ENCODE measurements at places on chromosomes 16 and 17.
A peak's percentile ranks its signal among the peaks of the same experiment; 100 is the strongest.

- no peak for DNase-seq
These were observed 42.5 kb downstream of the C16orf78 start for GRCh38 chr16:49416001-49416675.

GRCh38 chr17:39700148-39700987, 504 bp downstream of the ERBB2 start:
- DNase-seq, result no peak

DNA sequence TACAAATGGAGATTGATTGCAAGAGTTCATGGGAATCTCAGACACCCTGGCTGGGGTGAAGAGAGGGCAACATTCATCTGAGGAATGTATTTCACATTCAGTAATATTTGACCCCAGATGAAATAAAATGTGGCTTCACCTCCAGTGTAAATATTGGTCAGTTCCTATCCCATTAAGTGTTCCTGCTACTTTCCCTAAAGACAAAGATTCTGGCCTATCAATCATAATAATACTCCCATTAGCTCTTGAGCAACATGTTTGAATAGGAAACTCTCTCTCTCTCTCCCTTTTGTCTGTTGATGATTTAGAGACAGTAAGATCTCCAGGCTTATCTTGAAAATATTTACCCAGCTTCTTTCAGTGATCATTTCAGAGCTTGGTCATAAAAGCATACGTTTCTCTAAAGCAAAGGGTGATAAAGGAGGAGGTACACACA, 70.1 kb downstream of the KCNJ2 start:
- DNase-seq, result no peak

DNA sequence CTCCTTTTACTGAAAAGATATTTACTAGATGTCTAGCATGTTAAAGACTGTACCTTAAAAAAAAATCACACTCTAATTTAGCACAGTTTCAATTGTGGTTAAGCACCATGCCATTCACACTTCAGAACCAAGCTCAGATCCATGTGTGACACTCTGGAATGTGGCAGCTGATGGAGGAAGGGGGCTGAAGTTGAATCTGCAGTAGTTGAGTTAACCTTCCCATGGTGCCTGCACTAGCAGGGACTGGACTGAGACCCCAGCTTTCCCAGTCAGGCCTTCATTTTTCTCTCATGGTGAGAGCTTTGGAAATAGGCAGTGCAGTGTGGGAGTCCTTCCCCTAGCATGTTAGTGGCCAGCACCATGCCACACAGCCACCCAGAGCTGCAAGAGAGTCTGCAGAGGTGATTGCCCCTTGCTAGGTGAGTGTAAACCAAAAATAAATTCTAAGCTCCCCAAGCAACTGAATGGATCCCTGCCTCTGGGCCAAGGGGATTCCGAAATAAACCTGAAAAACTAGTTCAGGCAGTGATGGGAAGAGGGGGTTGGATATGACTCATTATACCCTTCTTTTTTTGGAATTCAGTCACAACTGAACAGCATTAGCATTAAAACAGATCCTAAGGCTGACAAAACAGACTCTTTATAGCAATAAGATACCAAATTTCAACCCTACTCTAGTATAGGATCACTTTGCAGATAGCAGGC, 208.5 kb downstream of the WWOX start:
- DNase-seq, result no peak

GRCh38 chr17:66939461-66940114, 24.9 kb upstream of the CACNG4 start:
- DNase-seq, result no peak

DNA sequence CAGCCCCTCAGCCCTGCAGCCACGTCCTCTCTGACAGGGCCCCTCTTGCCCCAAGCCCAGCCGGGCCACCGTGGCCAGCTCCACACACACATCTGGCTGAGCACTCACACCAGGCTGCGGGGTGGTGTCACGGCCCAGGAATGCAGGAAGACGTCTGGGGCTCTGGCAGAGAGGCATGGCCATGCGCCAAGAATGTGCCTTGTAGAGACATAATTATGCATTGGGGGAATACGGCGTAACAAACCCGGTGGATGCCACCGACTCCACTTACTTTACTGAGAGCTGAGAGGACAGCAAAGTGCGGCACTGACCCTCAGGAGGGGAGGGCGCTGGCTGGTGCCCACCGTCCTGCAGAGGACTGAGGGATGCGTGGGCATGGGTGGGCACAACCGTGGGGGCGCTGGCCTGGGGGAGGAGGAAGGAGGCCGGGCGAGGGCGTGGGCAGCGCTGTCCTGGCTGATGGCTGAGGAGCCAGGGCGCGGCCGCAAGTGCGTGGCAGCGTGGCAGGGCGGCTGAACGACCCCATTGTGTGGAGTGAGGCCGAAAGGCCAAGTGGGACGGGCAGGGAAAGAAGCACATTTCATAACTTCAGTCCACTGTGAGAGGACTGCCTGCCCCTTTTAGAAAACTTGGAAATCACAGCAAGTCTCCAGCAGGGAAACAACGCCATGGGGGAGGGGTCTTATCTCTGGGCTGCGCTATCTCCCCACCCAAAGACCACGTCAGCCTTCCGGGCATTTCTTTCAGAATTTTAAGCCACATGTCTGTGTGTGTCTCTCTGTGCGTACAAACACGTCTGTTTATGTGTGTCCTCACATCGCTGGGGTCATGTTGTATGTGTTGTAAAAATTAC, 30.6 kb downstream of the METRNL start:
- no peak for DNase-seq

- no peak for DNase-seq
These were observed 98.1 kb upstream of the SEC14L1 start for GRCh38 chr17:77042476-77043231.

- DNase-seq, result no peak
These were observed 35.5 kb downstream of the ERN1 start for GRCh38 chr17:64094412-64094811.

- no peak for DNase-seq
These were observed 106.9 kb downstream of the RGS9 start for GRCh38 chr17:65243838-65244625.

GRCh38 chr16:14249291-14250032, 178.3 kb downstream of the MRTFB start:
- DNase-seq, result peak; percentile 5

- DNase-seq, result no peak
These were observed 1.8 kb downstream of the BTBD17 start for GRCh38 chr17:74359916-74360315.

- no peak for DNase-seq
These were observed 72.5 kb downstream of the SRCIN1 start for GRCh38 chr17:38533241-38533640.

DNA sequence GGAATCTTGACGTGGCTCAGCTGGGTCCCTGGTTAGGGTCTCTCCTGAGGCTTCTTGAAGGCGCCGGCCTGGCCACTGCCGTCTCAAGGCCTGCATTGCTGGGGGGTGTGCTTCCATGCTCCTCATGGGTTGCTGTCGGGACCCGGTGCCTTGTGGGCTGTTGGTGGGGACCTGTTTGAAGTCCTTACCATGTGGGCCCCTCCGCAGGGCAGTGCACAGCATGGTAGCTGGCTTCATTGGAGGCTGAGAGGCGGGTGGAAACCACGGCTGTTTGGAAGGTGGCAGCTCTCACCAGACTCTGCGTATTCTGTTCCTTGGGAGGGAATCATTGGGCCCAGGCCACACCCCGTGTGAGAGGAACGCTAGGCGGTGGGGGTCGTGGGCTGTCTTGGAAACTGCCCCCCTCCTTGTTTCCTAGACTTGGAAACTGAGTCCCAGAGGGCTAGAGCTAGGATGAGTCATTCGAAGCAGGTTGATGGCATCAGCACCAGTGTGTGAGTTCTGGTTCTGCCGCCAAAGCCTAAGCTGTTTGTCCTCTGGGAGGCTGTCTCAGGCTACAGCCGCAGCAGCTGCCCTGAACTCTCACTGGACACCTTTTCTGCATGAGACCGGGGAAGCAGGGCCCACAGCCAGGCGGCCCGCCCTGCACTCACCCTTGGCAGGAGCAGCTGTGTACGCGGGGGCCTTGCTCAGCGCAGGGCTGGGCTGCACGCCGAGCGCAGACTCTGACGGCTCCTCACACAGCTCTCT, 35.2 kb downstream of the ZNF750 start:
- DNase-seq, result no peak

GRCh38 chr16:50185005-50185505, 31.9 kb downstream of the TENT4B start:
- DNase-seq, result no peak

DNA sequence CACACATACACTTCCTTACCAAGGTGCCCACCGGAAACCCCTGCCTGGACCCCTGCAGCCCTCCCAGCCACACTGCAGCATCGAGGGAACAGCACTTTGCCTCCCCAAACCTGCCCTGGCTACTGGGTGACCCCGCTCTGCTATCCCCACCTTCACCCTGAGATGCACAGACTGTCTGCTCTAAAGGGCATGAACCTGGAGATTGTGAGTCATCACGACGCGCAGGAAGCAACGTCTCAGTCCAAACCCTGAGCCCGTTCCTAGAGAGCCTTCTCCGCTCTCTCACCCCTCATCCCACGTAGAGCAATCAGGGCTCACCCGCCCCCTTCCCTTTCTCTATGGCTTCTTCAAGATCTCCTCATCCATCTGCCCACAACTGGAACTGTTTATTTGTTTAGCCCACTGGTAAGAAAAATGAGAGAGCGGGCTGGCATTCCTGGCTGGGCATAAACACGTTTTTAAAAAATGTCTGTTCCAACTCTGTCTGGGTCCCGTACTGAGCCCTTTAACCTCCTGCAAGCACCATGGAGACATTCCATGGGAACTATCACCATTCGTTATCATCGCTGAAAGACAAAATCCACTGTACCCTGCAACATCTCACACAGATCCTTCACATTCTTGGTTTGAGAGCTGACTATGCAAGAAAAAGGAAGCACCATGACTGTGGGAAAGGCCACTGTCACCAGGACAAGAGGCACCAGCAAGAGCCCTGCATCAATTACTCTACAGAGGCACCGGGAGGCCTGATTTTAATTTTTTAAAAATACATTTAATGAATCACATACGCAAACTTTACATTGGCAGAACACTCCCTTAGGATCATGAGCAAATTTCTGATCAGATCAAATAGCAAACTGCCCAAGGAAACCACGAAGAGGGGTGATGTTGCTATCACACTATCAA, 28.2 kb downstream of the ZFHX3 start:
- DNase-seq, result no peak

GRCh38 chr16:86099326-86099725, 200.4 kb downstream of the IRF8 start:
- DNase-seq, result no peak

- no peak for DNase-seq
These were observed 60.4 kb upstream of the MRC2 start for GRCh38 chr17:62566996-62567578.

DNA sequence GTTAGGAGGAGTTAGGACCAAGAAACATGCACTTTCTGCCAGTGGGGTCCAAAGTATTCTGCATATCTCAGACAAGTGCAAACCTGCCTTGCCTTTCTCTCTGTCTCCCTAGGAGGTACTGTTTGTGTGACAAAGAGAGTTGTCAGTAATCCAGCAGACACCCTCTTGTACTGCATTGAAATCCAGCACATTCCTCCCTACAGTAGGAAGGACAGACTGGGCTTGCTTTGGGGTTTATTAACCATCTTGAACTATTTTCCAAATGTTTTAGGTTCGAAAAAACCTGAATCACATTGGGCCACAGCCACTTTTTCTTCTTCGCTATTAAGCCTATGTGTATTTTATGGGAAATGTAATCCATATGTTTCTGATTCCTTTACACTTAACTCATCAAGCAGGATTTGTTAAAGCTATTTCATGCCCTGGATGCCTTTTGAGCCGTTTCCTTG, 204.2 kb upstream of the KCNJ16 start:
- no peak for DNase-seq

DNA sequence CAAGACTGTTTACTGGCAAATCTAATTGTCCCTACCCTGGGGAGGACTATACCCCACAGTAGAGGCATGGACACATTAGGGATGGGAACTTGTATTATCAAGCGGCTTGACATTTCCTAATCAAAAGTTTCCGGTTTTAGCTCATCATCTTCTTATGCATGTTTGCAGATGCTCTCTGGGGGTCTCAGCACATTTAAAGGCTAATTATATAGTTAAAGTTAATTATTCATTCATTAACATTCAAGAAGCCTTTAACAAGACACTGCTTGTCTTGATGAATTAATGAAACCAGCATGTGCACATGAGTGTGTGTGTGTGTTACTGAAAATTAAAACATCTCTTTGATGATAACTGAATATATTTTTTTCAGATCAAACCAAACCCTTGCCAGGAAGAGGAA, 377.1 kb downstream of the GRIN2A start:
- DNase-seq, result no peak

GRCh38 chr16:74219706-74220105, 76.9 kb upstream of the PSMD7 start:
- no peak for DNase-seq

DNA sequence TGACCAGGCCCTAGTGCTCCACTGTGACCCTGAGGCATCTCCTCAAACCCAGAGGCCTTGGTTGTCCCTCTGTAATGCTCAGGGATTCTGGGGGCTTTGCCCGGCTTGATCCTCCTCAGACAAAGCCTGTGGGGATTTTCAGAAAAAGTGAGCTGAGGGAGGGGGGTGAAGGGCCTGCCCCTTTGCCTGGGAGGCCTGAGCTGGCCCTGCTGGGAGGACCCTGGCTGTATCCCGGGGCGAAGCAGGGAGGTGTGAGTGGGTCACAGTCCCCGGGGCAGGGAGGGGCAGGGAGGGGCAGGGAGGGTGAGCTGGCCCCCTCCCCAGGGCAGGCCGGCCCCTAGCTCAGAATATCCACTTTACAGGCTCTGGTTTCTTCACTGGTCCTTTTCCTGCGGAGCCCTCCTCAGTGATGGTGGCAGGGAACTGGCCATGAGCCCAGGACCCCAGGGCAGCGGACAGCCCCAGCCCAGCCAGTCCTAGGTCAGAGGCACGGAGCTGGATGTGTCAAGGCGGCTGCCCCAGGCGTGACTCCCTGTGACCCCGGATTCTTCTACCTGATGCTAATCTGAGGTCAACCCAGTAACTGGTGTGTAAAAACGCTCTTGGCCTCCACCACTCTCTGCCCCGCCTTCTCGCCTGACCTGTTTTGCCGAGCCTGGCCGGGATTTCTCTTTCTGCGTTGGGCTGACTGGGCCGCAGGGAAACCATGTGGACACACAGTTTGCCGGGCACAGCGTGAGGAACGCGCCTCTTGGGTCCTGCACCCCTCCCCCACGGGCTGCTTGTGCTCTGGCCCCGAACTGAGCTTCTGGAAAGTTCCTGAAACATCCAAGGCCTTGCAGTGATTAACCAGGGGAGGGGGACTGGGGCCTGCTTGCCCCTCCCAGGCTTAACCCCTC, 5.8 kb upstream of the FASN start:
- no peak for DNase-seq

All from activated T-helper 1 cell treated with Interleukin-2 at 50 U/mL for 16 hours (primary cell).